T-helper 9 cell (primary cell): ENCODE measurements at places on chromosomes 7 and 10.

- no peak for DNase-seq
Measured at GRCh38 chr10:86447432-86447831, 74.2 kb downstream of the WAPL start.

DNA sequence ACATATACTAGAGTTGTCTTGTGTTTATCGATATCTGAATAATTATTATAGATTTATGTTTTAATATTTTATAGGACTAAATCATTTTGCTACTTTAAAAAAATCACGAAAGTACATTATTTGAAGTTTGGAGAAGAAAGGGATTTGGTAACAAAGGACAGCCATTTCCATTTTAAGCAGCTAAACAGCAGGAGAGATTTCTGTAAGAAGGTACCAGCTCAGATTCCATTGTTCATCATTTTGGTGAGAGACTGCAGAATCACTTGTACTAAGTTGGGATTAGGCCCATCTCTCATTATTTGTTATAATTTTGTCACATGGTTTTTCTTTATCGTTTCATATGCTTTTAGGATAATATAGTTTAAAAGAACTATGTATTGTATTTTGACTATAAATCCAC is 46.7 kb downstream of the PALS2 start:
- no peak for DNase-seq

DNA sequence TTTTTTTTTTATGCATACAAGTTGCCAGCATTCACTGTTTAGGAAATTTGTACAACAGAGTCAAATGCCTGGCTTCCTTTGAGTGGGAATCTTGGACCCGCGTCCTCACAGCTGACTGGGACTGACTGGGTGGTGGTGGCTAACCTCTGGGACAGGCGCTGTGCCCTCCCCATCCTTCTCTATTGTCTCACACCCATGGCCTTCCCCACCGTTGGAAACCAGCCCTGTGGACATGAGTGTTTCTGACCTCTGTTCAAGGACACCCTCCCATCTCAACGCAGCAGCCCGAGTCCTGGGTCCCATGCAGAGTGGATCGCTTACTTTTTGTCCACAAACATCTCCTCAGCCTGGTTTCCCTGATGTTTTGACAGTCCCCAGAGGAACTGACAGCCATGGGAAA is 125.1 kb upstream of the PPIF start:
- no peak for DNase-seq

- no peak for DNase-seq
Measured at GRCh38 chr7:42071372-42072261, 165.4 kb downstream of the GLI3 start.

- no peak for DNase-seq
Measured at GRCh38 chr10:27464993-27465392, 39.1 kb upstream of the RAB18 start.

DNA sequence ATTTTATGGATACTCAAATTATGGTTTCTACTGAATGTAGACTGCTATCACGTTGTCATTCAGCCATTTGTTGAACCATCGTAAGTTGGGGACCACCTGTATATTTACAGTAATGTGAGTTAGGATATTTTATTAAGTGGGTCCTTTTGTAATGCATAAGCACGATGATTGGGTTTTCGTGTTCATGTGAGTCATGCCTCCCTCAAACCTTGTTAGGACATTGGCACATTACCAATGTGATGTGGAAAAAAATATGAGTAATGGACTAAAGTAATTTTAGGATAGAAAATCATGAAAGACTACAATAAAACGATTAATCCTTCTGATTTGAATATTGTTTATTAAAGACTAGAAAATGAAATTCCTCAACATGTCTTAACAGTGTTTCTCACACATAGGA is 8.7 kb downstream of the SMC3 start:
- DNase-seq = no peak

DNA sequence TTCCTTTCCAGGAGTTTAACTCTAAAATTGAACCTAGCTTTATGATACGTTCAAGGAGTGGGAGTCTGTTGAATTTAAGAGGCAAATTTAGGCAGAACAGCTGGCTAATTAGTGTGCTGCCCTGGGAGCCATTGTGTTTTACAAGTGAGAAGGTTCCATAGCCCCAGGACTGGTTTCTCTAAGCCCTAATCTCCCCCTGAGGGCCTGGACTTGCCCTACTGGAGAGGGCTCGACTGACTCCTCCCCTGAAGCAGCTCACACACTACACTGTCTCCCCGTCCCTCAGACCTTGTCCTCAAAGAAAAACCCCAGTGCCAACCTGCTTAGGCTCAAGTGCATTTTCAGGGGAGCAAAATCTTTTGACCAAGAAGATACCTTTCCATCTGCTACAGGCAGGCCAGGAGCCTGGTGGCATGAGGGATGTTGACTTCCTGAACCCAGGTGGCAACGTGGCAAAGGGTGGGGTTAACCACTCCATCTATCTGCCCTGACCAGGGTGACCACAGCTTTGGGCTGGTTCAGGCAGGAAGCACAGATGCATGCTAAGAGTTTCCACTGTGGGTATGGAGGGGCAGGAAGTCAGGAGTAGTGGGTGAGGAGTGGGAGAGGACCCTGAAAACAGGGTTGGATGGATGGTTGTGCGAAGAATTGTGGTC is 68.9 kb upstream of the CARD11 start:
- DNase-seq = no peak

- no peak for DNase-seq
Measured at GRCh38 chr7:89123871-89124270, 328.3 kb upstream of the TEX47 start.
